A549 treated with Mapracorat at 1 μM for 4 hours (cell line): ENCODE measurements at places on chromosomes 11 and 22. TPM values are rescaled to one million over a fixed set of nuclear protein-coding genes. Genes with fewer than 3 reads are reported as not detected.

The OR8G1 gene
- not detected in 5 replicates for total RNA-seq

The C22orf42 gene
- not detected in 5 replicates for total RNA-seq

The MCAM gene
- total RNA-seq = 9.2 to 14.8 TPM (median 10.5 TPM) in 5 replicates

The NCR3LG1 gene
- total RNA-seq = 1.8 to 3.0 TPM (median 2.3 TPM) in 5 replicates

The RIBC2 gene
- 2.1 to 2.4 TPM (median 2.1 TPM) in 5 replicates for total RNA-seq

The PGAP2 gene
- total RNA-seq = 18.2 to 23.4 TPM (median 20.7 TPM) in 5 replicates

The DUSP8 gene
- 1.4 to 2.2 TPM (median 1.8 TPM) in 5 replicates for total RNA-seq

The APOL5 gene
- not detected in 5 replicates for total RNA-seq

The MRPL17 gene
- total RNA-seq = 86.2 to 114 TPM (median 99.7 TPM) in 5 replicates

The MUC2 gene
- total RNA-seq = 0.06 to 0.23 TPM (median 0.11 TPM) in 5 replicates

The FAM227A gene
- 0.74 to 1.3 TPM (median 0.75 TPM) in 5 replicates for total RNA-seq

The OR4C12 gene
- not detected in 5 replicates for total RNA-seq

The SEPTIN3 gene
- 1.0 to 1.4 TPM (median 1.2 TPM) in 5 replicates for total RNA-seq

The SERPING1 gene
- 0.63 to 1.0 TPM (median 0.83 TPM) in 5 replicates for total RNA-seq

The FOSL1 gene
- 122 to 190 TPM (median 138 TPM) in 5 replicates for total RNA-seq

The OR51S1 gene
- not detected in 5 replicates for total RNA-seq

The CCDC34 gene
- 26.8 to 34.4 TPM (median 27.0 TPM) in 5 replicates for total RNA-seq

The CTTN gene
- 206 to 217 TPM (median 215 TPM) in 5 replicates for total RNA-seq

The OR8A1 gene
- total RNA-seq = not detected in 5 replicates

The APOA5 gene
- not detected in 5 replicates for total RNA-seq

The OPCML gene
- total RNA-seq = not detected in 5 replicates

The ARAP1 gene
- 20.0 to 31.4 TPM (median 26.5 TPM) in 5 replicates for total RNA-seq

The CHADL gene
- not detected in 5 replicates for total RNA-seq

The WBP2NL gene
- total RNA-seq = 0.15 to 0.22 TPM in 2 of 5 replicates, not detected in the others

The ARHGAP20 gene
- total RNA-seq = 0.02 to 0.06 TPM in 2 of 5 replicates, not detected in the others

The MAPK1 gene
- 41.9 to 72.0 TPM (median 65.2 TPM) in 5 replicates for total RNA-seq

The GP1BB gene
- total RNA-seq = 0.19 to 1.9 TPM (median 1.5 TPM) in 5 replicates

The DBX1 gene
- total RNA-seq = not detected in 5 replicates

The TRIM48 gene
- not detected in 5 replicates for total RNA-seq

The PIH1D2 gene
- total RNA-seq = 0.57 to 1.2 TPM (median 0.86 TPM) in 5 replicates

The CASP1 gene
- 0.45 to 1.0 TPM (median 0.57 TPM) in 3 of 5 replicates, not detected in the others for total RNA-seq

The FGF19 gene
- total RNA-seq = 0.05 to 0.12 TPM (median 0.08 TPM) in 4 of 5 replicates, not detected in the other

The KLHDC7B gene
- total RNA-seq = 0.03 TPM in 2 of 5 replicates, not detected in the others

The PGM2L1 gene
- 10.7 to 17.8 TPM (median 16.3 TPM) in 5 replicates for total RNA-seq

The EMID1 gene
- 0.29 to 0.40 TPM (median 0.36 TPM) in 5 replicates for total RNA-seq

The PRG2 gene
- not detected in 5 replicates for total RNA-seq

The PGA3 gene
- total RNA-seq = not detected in 5 replicates

The ANO5 gene
- total RNA-seq = 1.3 to 1.9 TPM (median 1.5 TPM) in 5 replicates

The PANX2 gene
- total RNA-seq = 5.1 to 7.0 TPM (median 6.5 TPM) in 5 replicates

The CCDC87 gene
- total RNA-seq = 0.60 to 0.67 TPM (median 0.63 TPM) in 5 replicates

The CNTN5 gene
- not detected in 5 replicates for total RNA-seq
